AG04450 (cell line): ENCODE measurements at places on chromosomes 3 and 15. TPM values are rescaled to one million over a fixed set of nuclear protein-coding genes. Genes with fewer than 3 reads are reported as not detected.

ATOSA gene
- polyA plus RNA-seq, result 20.9 and 23.9 TPM in 2 replicates

GP5 gene
- 0.06 and 0.10 TPM in 2 replicates for polyA plus RNA-seq

INKA1 gene
- polyA plus RNA-seq, result 1.9 and 2.8 TPM in 2 replicates

DNA sequence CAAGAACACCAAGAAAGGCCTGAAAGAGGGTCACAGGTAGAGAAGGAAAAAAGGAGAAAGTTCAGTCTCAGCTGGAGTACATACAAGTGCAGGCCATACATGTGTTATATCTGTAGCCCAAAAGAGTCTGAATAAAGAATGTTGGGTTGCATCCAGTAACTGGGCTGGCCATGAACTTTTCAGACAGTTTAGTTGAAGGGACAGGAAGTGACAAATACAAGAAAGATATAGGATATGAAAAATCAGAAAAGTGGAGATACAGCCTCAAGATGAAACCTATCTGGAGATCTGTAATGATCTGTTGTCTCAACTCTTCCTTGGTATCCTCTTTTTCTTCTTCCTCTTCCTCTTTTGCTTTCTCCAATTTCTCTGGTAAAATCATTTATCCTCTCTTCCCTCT is 671.7 kb downstream of the MECOM start:
- no peak for DNase-seq

DNA sequence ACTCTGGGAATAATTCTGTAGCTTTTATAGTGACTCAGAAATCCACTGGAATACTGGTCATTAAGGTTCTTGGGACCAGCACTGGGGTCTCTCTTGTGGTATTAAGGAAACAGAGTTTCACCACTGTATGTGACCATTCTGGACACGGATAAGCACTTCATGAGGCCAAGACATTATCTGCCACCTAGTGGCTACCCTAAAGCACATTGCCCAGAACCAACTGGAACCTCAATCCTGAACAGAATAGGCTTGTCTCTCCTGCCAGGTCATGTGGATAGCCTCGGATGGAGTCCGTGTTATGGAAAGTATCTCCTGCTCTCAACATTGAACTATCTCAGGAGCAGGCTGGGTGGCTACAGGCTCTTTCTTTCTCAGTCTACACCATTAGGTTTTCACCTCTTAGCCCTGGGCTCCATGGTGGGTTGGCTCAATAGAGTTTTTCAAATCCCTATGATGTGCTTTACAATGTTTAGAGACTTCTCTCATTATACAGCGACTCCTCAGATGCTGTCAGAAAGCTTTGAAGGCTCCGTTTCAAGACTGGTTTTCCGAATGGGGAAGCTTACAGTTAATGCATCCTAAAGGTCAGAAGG is 167.6 kb upstream of the ST8SIA2 start:
- DNase-seq, result no peak

- no peak for DNase-seq
These were observed 253.7 kb downstream of the PLCL2 start for GRCh38 chr3:17138246-17139039.

DNA sequence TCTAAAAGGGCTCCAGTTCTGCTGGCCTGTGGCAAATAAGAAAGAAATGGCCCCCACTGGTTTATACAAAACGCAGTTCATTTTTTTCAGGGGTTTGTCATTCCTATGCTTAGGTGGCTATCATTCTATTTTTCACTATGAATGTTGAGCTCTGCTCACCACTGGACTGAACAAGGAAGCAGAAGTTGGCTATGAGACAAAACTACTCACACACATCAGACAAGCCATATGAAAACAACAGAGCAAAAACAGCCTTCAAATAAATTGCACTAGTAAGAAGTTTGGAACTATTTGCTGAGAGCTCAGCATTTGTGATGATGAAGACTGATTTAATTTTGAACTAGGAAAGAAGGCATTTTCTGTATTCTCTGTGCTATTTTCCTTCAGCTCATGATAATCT is 328.5 kb downstream of the MECOM start:
- DNase-seq, result no peak

- DNase-seq, result no peak
These were observed 285.4 kb upstream of the ROPN1 start for GRCh38 chr3:124277144-124277890.

- no peak for DNase-seq
These were observed 136.9 kb upstream of the EIF1B start for GRCh38 chr3:40172560-40172959.
